SJCRH30 (cell line): ENCODE measurements at places on chromosomes 2 and 18.
A peak's percentile ranks its signal among the peaks of the same experiment; 100 is the strongest.

DNA sequence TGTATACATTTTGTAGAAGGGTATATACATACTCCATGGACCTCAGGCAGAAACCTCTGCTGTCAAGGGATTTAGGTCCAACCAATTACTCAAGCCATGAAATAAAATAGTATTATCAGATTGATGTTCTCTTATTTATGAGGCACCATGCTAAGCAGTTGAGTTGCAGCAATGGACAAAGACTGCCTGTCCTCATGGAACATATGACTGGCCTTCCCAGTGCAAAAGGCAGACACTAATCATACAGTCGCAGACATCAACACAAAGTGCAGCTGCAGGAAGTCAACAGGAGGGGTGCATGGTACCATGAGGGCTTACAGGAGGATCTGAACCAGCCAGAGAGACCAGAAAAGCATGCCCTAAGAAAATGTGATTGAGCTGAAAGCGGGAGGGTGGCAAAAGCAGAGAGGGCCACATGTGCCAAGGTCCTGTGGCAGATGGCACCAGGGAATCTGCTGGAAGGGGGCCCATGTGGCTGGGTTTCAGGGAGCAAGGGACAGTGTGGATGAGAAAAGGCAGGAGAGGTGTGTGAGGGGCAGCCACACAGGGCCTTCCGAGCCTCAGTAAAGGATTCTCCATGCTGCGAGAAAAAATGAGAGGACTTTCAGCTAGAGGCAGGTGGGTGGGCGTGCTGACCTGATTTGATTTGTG lies 61.4 kb upstream of the RNF152 start:
- no peak for DNase-seq

- DNase-seq, result no peak
These were observed 102.0 kb upstream of the TMEM200C start for GRCh38 chr18:5997361-5997760.

DNA sequence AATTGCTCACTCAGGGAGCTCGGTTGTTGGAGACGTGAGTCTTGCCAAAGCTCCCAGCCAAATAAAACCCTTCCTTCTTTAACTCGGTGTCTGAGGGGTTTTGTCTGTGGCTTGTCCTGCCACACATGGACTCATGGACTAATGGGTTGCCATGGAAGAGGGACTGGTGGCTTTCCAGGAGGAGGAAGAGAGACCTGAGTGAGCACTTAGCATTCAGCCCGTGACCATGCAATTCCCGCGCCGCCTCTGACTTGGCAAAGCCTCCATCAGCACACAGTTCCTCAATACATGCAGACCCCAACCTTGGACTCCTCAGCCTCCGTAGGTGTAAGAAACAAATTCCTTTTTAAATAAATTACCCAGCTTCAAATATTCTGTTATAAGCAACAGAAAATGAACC lies 57.3 kb upstream of the TMEM18 start:
- DNase-seq, result no peak

GRCh38 chr2:26298638-26299393 lies 47.1 kb upstream of the SELENOI start:
- DNase-seq, result peak; percentile 33

DNA sequence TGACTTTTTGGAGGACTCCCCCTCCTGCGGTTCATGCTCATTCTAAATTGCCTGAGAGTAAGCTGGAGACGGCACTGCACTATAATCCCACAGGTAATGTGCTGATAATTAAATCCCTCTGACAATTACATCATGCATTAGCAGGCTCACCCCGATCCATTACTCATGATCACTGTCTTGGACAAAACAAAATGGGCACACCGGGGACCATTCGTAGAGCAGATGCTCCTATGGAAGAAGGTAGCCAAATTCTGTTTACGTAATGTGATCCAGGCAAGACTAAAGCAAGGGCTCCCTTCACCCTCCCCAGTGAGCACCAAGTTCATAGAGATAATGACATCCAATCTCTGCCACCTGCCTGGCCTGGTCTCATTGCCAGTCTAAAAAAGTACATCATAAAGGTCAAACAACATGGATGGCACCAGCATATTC lies 657.1 kb upstream of the SOX11 start:
- no peak for DNase-seq

- DNase-seq, result no peak
These were observed 31.9 kb upstream of the MAPRE3 start for GRCh38 chr2:26938399-26939118.

DNA sequence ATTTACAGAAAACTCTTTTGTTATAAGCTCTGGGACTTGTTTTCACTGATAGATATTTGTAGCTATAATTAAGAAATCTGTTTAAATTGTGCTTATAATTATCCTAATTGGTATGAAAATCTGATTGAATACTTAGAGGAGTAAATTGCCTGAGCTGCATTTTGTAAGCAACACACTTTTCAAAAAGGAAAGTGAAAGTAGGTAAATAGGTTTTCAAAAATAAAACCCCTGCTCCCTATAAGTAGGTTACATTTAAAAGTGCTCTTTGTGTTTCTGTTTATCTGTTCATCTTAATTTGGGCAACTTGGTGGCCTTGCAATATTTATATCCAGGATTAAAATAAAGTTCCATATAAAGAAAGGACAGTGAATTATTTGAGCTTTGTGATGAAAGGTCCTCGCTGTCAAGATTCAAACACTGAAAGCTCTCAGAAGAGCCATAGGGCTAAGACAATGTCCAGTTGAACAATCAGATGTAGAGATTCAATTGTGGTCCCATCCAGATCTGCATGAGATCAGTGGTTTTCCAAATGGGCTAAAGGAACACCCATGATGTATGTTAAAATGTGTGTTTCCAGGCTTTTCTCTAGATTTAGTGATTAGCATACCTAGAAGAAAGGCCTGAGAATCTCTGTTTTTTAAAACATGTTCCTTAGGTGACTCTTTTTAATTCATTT lies 371.6 kb downstream of the RPRM start:
- DNase-seq, result no peak

- peak; percentile 62 for DNase-seq
These were observed 910.4 kb upstream of the GYPC start for GRCh38 chr2:125745514-125745913.

GRCh38 chr2:130264501-130264900 lies 66.3 kb upstream of the TUBA3E start:
- no peak for DNase-seq

DNA sequence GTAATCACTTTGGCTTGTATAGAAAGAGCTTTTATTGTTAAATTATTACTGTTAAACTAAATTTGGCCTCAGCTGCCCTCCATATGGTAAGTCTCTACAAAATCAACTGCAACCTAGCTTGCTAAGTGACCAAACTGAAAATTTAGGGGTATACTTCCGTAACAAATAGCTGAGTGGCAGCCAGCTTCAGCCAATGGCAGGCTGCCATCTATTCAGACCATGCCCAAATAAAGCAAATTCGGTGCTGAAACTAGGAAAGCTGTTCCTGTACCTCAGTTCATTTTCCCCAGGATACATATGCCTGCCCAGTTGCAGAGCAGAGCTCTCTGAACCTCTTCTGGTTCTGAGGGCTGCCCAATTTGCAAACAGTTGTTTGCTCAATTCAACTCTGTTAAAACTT lies 94.8 kb downstream of the EML6 start:
- peak; percentile 18 for DNase-seq

GRCh38 chr2:240426845-240427721 lies 8.4 kb upstream of the GPC1 start:
- peak; percentile 58 for DNase-seq

DNA sequence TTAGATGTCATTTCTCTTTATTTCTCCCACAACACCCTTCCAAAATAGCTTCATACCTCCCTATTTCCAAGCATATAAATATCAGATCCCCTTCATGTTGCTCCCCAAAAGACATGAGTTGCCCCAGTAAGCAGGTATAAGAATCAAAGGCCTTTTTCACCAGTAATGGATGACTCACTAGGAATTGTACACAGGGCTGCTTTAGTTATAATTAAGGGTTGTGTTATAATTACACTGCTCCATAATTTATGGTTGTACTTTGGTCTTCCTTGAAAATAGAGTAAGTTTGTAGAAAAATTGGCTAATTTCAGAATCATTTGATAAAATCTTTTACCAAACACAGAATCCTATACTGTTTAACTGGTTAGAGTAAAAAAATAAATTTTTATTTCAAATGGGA lies 8.8 kb upstream of the AQP4 start:
- no peak for DNase-seq

DNA sequence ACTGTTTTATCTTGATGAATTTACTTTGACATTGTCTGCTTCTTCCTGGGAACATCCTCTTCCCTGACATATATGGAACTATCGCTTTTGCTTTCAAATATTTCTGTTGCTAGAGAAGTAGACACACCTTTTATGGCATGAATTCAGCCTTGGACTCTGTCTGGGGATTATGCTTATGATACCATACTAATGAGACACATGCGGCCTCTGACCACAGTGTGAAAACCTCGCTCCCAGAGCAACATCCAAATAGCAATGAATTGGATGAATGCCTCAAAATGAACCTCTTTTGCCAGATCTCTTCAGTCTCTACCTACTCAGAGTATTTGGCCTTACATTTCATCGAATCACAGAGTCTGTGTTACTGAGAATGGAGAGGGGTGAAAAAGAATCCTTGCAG lies 70.9 kb downstream of the PIEZO2 start:
- no peak for DNase-seq

GRCh38 chr2:203301667-203302066 lies 26.5 kb upstream of the ABI2 start:
- DNase-seq, result no peak

DNA sequence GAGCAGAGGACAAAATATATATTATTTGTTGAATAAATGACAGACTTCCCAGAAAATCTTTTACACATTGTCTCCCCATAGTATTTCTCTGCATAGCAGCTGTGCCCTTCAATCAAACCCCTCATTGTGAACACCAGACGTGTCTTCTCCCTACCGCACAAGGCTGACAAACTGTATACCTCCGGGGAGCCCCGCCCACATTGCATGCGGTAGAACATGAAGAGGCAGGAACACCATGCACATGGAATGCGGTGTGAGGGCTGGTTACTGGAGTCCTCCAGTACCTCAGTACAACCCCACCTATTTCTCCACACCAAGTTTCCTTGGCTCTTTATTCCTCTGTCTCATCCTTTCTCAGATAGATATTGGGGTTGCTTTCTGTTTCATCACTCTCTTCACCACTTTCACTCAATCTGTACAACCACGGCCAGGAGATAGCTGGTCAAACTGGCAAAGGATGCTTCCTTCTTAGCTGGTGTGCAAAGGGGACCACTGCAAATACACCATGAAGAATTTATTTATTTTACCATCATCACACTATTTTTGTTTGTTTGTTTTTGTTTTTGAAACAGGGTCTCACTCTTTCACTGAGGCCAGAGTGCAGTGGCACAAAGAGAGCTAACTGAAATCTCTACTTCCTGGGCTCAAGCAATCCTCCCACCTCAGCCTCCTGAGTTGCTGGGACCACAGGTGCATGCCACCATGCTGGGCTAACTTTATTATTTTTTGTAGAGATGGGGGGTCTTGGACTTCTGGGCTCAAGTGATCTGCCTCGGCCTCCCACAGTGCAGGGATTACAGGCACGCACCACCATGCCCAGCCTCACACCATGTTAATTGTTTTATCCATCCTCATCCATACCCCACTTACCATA lies 2.3 kb upstream of the NBAS start:
- peak; percentile 79 for DNase-seq

GRCh38 chr2:190468814-190469569 lies 60.8 kb downstream of the MFSD6 start:
- DNase-seq, result peak; percentile 93

DNA sequence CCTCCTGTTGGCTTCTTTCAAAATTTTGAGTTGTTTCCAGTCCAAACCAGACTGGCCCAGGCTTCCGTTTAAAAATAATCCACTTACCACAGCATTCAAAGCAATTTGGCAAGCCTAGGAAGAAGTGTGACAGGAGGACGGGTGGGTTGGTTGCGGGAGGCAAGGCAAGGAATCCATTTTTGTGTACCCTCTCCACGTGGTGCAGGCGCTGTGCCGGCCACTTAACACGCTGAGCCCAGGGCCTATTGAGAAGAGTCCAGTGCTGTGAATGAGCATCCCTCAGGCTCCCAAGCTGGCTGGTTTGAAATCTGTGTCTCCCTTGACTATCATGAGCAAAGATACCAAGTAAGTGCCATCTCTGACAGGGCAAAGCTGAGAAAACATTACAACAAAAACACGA lies 160.9 kb downstream of the NCKAP5 start:
- no peak for DNase-seq

GRCh38 chr2:45176390-45176789 lies 167.1 kb upstream of the SIX2 start:
- DNase-seq, result no peak

DNA sequence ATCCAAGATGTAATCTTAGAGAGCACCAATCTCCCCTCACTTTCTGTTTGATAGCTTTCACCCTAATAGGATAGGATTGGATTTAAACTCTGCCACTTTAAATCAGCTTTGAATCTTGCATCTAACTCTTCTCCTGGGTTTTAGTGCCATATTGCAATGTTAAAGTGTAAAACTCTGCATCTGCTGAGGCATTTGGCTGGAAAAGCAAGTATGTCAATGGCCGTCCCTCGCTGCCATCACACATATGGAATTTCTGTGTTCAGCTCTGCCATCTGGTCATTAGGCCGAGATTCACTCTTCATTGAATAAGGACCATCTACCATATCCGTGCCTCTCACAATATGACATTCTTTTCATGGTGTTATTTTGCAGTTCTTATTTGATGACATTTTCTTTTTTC lies 728.1 kb upstream of the PIK3C3 start:
- no peak for DNase-seq

GRCh38 chr2:68377137-68377780 lies 12.2 kb downstream of the PLEK start:
- DNase-seq, result no peak

- no peak for DNase-seq
These were observed 427.8 kb downstream of the ZNF521 start for GRCh38 chr18:24924066-24924716.

- no peak for DNase-seq
These were observed 100.8 kb downstream of the ITGB1BP1 start for GRCh38 chr2:9322576-9322975.

- no peak for DNase-seq
These were observed 393.1 kb upstream of the KLHL29 start for GRCh38 chr2:22991844-22992243.

DNA sequence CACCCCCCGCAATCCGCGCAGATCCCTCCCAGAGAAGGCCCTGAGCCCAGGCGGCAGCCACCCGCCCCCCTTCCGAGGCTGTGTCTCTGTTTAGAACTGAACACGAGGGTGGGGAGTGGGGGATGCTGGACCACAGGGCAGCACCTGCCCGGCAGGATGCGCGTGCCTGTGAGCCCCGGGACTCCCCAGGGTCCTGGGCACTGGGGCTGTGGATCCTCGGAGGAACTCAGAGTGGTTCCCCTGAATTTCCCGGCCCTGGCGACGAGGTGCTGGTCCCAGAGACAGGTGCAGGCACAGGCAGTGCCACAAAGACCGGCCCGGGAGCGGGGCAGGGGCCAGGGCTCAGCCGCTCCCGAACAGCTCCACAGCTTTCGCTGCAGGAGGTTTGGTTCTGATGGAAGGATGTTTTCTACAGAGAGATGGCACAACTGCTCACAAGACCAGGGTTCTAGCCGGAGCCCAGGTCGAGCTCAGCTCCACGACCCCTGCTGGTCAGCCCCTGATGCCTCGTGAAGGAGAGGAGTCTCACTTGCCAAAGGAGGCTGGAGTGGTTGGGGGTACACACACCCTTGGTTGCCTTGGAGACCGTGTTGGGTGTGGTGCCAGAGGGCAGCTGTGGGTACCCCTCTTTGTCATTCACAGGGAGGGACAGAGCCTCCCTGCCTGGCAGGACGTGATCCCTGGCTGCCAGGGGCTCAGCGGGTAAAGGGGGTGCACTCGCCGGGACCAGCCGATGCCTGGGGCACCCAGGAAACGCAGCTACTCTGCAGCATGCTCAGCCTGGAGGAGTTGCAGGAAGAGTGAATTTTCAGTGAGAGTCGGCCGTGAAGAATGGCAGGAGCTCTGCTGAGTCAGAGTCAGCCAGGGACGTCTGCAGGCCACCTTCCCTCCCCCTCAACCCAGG lies 4.4 kb upstream of the NEU4 start:
- DNase-seq, result no peak
